ENCODE measurements at places on chromosomes 2 and 18.

- no peak for DNase-seq
These were observed 273.2 kb downstream of the BCL2 start for GRCh38 chr18:63046375-63046774.

DNA sequence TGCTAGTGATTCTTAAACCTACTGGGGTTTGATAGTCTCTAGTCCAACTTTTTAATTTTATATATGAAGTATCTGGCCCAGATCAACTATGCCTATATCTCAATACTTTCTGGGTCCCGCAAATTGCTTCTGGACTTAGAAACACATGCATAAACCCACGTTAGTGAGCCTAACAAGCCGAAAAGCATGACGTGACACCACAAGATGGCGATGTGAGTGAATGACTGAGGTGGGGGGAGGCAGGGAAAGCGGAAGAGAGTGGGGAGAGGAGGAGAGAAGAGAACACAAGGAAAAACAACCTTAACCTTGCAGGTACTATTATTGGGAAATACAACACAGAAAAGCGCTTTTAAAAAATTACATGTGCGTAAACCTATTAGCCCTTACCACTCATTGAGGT lies 13.8 kb downstream of the PDIA6 start:
- DNase-seq: no peak

DNA sequence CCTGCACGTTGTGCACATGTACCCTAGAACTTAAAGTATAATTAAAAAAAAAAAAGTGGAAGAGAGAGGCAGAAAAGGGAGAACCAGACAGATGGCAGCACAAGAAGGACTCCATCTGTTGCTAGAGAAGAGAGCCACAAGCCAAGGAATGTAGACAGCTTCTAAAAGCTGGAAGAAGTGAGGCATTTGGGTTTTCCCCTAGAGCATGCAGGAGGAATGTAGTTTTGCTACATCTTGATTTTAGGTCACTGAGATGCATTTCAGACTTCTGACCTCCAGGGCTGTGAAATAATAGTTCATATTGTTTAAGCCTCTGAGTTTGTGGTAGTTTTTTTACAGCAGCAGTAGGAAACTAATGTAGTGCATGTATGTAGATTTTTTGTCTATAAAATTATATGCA lies 46.0 kb downstream of the CAVIN2 start:
- DNase-seq: no peak

GRCh38 chr18:32974421-32975162 lies 201.8 kb upstream of the KLHL14 start:
- DNase-seq: no peak

GRCh38 chr2:54187331-54187730 lies 68.7 kb downstream of the TSPYL6 start:
- DNase-seq: no peak

DNA sequence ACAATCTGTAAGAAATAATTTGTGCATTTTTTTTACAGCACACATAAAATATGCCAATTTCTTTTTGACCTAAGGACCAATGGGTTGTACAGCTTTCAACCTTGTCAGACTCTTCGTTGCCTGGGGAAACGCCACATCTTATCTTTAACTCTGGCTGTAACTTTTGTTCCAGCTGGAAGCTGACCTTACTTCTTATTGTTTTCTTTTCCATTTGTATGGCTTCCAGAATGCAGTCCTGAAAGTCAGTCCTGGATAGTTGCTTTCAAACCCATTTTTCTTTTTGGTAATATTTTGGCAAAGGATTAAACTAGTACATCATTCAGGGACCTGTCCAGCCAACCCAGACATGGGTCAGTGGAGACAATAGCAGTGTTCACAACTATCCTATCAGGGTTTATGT lies 686.5 kb upstream of the CDH2 start:
- DNase-seq: no peak

- no peak for DNase-seq
These were observed 396.7 kb upstream of the HS6ST1 start for GRCh38 chr2:128715360-128715759.

Measured in activated CD8-positive, alpha-beta memory T cell treated with anti-CD3 and anti-CD28 coated beads for 4 hours (primary cell).